ENCODE measurements at places on chromosomes 12 and 14.

- DNase-seq: no peak
These were observed 5.7 kb upstream of the JDP2 start for GRCh38 chr14:75422169-75422568.

DNA sequence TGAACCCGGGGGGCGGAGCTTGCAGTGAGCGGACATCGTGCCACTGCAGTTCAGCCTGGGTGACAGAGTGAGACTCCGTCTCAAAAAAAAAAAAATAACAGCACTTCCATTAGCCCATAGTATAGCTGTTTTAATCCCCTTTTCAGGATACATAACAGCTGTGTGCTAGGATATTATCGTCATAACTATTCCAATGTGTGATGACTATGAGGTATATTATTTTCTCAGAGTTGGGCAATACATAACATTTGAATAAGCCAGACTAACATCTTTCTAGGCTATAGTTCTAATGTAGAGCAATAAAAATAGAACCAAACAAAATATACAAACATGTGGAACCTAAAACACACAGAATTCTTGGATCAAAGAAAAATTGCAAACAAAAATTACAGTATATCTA is 57.1 kb downstream of the MARK3 start:
- DNase-seq: no peak

- no peak for DNase-seq
These were observed 9.1 kb upstream of the TDG start for GRCh38 chr12:103956509-103957027.

GRCh38 chr12:129606239-129606638 is 297.6 kb downstream of the TMEM132D start:
- DNase-seq: no peak

DNA sequence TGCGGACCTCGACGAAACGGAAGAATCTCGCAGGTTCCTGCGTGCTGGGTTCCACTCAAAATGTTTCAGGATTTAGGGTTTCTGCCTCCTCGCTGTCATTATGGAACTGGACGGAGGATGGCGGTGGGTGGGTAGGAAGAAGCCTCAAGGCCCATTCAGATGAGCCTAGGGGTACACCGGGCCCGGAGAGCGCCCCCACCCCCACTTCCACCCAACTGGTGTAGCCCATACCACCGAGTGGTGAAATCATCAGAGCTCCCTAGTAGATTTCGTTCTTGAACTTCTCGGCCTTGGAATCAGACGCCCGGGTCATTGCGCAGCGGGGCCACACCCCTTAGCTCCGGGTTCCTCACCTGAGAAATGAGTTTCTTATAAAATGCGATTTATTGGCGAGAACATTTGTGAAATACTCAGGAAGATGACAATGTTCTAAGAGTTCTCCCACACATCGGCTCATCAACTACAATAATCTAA is 13.3 kb upstream of the TBX3 start:
- no peak for DNase-seq

DNA sequence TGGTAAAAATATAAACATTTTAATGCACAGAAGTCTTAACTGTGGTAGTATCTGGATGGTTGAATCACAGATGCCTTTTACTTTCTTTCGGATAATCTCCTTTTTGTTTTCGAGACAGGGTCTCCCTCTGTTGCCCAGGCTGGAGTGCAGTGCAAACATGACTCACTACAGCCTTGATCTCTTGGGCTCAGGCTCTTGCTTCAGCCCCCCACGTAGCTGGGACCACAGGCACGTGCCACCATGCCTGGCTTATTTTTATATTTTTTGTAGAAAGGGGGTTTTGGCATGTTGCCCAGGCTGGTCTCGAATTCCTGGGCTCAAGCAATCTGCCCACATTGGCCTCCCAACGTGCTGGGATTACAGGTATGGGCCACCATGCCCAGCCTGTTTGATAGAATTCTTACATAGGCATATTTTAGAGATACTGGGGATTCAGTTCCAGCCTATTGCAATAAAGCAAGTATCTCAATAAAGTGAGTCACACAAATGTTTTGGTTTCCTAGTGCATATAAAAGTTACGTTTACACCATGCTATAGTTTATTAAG is 99.2 kb downstream of the SNAPC1 start:
- DNase-seq: no peak

DNA sequence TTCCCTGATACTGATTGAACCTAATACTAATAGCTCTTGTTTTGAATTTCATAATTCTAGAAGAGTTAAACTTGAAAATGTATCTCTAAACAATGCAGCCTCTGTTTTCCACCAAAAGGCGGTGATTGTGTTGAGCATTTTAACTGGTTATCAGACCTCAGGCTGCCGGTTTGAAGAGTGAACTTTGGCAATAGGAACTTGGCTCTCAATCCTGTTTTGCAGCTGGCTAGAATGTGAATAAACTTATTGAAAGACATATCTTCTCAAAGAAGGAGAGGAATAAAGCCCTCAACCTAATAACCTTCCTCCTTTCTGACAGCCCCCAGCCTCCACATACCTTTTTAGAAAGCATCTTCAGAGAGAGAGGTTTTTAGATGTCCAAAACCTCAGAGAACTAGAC is 105.4 kb downstream of the SRGAP1 start:
- no peak for DNase-seq

DNA sequence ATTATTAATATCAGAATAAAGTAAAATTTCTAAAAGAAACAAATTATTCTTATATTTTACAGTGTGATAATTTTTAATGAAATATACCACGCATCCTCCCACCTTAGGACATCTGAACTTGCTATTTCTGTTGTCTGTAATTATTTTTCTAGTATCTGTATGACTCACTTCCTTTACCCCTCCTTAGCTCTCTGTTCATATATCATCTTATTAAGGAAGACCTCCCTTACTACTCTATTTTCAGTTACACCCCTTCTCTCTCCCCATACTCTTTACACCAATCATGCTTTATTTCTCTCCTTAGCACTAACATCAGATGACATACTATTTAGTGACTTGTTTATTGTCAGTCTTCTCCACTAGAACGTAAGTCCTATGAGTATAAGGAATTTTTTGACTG is 34.2 kb upstream of the C12orf50 start:
- no peak for DNase-seq

- DNase-seq: no peak
These were observed 423 bp downstream of the FGD6 start for GRCh38 chr12:95216711-95217376.

DNA sequence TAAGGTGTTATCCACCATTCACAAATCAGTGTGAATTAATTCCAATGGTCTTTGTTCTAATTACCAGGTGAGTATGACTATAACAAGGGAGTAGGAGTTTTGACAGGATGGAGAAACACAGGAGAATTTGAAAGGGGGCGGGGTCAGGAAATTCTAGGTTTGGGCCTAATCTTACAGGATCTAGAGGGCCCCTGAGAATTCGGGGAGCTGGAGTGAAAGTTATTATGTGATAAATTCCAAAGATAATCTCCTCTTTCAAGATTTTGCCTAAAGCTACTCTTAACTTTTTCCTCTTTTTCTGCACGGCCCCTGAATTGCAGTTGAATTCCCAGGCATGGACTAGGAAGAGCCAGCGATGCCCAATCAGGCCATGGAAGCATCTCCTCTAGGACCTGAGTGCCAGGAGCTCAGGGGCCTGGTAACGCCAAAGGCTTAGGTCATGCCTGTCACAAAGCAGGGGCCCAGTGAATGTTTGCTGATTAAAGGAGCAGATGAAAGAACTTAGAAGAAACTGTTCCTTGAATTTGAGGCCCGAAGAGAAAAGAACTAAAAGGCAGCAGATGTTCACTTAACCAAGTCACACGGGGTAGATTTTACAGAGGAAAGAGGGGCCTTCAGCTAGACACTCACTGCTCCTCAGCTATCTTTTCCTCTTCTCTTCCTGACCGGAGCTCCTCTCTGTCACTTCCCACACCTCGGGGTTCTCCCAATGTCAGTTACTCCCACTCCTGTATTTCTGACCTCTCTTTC is 195.5 kb downstream of the PPM1H start:
- no peak for DNase-seq

DNA sequence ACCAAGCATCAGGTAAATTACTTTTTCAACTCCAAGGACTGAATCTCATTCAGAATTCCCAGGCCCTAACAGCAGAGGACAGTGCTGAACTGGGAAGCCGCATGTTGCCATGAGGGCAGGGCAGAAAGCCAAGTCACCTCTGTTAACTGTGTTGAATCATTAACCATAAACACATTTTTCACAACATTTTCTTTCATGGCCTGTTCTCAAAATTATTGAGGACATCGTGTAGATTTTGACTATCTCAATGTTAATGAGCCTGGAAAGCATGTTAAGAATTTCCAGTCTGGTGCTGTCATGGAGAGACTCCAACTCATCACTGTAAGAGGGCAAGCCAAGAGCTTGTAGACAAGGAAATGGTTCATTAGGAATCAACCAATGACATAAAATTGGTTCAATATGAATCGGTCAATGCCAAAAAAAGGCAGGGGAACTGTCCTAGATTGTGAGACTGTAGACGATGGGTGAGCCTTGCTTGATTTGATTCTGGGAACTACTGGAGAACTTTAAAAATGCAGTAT is 33.7 kb downstream of the CPM start:
- DNase-seq: no peak

DNA sequence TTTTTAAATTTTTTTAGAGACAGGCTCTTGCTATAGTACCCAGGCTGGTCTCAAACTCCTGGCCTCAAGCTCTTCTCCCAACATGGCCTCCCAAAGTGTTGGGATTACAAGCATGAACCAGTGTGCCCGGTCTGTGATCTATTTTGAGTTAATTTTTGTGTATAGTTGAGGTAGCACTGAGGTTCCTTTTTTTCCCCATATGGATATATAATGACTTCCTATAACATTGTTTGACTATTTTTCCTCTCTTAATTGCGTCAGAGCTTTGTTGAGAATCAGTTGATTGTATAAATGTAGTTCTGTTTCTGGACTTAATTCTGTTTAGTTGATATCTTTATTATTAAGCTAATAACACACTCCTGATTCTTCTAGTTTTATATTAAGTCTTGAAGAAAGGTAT is 8.6 kb upstream of the M6PR start:
- DNase-seq: no peak

GRCh38 chr12:3170423-3171194 is 93.4 kb downstream of the TSPAN9 start:
- no peak for DNase-seq

DNA sequence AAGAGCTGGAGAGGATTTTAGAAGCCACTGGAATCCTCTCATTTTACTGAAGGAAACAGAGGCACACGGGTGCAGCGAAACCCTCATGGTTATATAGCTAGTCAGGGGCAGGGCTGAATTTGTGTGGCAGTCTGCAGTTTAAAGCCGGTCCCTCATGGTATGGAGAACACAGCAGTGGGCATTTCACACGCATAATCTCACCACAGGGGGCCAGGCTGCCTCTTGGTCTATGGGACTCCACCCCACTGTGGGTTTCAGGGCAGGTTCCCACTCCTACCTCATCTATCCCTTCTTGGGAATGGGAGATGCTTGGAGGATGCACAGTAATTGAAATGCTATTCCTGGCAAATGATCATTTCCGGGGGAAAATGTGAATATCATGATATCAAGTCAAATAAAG is 400.6 kb downstream of the RGS6 start:
- DNase-seq: no peak

DNA sequence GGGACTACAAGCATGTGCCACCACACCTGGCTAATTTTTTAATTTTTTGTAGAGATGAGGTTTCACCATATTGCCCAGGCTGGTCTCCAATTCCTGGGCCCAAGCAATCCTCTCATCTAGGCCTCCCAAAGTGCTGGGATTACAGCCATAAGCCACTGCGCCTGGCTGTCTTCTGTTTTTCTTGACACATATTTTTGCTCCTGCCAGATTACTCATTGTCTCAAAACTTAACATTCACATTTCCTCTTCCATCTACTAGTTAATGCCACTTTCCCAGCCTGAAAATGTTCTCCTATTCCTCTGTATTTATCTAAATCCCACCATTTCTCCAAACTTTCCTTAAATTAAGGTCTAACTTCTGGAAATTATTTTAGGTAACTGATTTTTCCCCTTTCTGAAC is 36.2 kb upstream of the KCNH3 start:
- no peak for DNase-seq

DNA sequence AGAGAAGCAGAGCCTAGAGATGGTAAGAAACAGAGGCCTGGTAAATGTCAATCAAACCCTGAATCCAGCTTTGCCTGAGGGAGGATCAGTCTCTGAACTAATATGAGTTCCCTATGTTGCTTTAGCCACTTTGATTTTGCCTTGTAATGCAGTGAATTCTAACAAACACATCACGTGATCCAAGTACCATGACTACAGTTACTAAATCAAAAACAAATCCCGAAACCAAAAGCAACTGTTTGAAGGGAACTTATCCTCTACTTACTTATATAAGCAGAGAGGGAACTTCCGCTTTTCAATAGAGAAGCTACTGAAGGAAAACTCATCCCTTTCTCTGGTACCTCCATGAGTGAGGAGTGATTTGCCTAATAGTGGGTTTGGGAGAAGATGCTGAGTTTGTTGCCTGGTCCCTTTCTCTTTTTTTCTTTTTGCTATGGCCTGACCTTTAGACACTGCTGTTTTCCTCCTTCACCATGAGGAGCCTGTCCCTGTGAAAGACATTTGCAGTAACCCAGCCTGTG is 7.7 kb upstream of the PPTC7 start:
- no peak for DNase-seq

DNA sequence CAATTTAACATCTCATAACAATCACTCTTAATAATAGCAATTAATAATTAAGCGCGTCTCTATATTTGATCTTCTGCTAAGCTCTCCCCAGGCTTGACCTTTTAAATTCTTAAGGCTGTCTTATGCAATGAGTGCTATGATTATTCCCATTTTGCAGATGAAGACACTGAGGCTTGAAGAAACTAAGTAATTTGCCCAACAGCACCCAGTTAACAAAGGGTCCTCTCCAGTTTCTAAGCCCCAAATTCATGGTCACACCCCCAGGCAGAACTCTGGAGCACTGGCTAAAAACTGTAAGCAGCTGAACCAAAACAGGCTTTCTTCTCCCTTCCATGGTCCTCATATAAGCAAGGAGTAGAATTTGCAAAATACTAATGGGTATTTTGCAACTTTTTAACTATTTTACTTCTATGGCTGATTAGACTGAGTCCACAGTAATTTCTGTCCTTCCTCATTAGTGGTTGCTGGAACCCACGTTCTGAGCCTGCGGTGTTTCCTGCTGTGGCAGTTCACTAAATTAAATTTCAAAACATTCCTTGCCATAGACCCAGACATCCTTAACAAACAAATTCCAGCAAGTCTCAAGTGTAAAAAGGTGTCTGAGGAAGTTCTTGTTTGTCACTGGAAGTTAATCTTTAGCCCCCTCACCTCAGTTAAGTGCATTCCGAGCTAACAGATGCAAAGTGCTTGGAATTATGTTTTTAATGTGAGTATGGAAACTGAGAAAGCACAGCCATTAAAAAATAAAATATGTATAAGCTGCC is 76.5 kb downstream of the TMEM132D start:
- DNase-seq: no peak

- peak; percentile 59 for DNase-seq
These were observed 798 bp upstream of the RASAL1 start for GRCh38 chr12:113136128-113136989.

Measured in T follicular helper cell (primary cell).